ENCODE measurements at places on chromosomes 7 and 10.

GRCh38 chr7:150993511-150993910, 2.7 kb downstream of the NOS3 start:
- DNase-seq: no peak

DNA sequence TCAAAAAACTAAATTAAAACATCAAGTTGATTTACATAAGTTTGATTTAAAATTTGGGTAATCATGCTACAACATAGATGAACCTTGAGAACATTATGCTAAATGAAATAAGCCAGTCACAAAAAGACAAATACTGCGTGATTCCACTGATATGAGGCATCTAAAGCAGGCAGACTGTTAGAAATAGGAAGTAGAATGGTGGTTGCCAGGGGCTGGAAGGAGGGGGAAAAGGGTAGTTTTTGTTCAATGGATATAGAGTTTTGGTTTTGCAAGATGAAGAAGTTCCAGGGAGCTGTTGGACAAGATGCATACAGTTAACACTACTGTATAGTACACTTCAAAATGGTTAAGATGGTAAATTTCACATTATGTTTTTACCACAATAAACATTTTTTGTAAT, 45.0 kb upstream of the IFRD1 start:
- no peak for DNase-seq

DNA sequence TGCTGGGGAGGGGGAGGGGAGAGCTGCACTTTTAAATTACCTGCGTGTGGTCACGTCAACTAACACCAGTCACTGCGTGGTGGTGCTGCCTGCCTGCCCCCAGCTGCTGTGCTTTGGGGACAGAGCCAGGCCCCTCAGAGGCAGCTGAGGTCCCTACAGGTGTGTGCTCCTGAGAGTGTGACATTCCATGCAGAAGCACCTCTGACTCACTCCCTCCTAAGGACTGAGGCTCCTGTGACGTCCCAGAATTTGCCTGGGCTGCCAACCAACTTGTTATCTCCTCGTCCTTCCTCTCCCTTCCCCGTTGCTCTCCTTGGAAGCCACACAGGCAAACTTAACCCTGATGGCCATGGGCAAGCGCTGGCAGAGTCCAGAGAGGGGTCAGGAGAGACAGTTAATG, 563.0 kb downstream of the PARD3 start:
- no peak for DNase-seq

DNA sequence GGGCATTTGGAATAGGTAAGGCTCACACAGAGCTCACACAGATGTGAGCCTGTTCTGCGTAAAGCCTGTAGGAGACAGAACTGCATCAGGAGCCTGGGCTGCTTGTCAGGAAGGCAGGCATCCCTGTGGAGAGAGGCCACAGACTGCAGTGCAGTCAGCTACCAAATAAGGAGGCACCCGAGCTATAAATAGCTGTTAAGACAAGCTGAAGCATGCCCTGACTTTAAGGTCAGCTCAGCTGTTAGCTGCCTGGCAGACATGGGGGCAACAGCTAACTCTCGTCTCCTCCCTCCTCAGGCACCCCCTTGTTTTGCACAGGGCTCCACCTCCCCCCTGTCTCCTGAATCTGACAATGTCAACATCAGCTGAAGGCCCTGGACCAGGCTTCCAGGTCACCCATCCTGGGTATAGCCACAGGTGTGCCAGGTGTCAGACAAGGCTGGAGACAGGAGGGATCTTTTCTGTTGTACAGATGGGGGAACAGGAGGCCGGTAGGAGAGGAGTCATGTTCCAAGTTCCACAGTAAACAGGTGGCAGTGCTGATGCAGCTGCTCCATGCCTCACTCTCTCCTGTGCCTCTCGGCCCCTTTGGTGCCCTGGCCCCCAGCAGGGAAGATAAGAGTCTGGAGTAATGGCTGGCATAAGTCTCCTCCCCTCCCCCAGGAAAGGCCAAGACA, 27.6 kb upstream of the MKRN1 start:
- DNase-seq: no peak

GRCh38 chr10:95459446-95460045, 101.6 kb downstream of the SORBS1 start:
- no peak for DNase-seq

GRCh38 chr10:5117026-5117425, 22.8 kb downstream of the AKR1C3 start:
- DNase-seq: no peak

DNA sequence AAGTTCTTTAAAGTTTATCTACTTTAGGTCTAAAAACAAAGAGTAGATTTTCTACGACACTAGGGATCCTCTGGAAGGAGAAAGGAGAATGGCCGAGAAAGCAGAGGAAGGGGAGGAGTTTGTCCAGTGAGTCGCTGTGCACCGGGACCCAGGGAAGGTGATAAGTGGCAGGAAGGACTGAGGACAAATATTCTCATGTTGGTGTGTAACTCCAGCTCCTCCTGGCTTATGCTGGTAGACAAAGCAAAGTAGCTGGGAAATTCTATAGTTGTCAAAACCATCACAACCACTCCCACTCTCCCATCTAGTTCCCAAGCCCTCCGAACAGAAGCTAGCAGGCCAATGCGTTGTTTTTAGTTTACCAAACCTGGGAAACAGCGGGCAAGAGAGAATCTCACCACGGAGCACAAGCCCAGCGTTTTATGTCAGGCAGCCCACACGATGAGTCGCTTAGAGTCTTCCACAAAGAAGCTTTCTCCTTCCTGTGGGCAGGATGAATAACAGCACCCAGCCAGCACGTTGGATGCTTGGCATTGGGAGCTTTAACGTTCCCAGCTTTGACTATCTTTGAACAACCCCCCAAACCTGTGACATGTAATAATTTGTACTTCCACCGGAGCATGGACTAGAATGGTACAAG, 32.9 kb upstream of the JCAD start:
- no peak for DNase-seq

GRCh38 chr10:125001313-125002046, 59.6 kb downstream of the ZRANB1 start:
- peak; percentile 85 for DNase-seq

- no peak for DNase-seq
Observed at GRCh38 chr7:2016761-2017480, 215.8 kb downstream of the MAD1L1 start.

GRCh38 chr10:8829592-8829991, 775.1 kb downstream of the GATA3 start:
- DNase-seq: no peak

GRCh38 chr7:73844848-73845460, 2.6 kb upstream of the METTL27 start:
- DNase-seq: no peak

- peak; percentile 94 for DNase-seq
Observed at GRCh38 chr10:124646483-124647352, 97.5 kb downstream of the FAM53B start.

- no peak for DNase-seq
Observed at GRCh38 chr7:106537119-106537518, 123.8 kb downstream of the CCDC71L start.

DNA sequence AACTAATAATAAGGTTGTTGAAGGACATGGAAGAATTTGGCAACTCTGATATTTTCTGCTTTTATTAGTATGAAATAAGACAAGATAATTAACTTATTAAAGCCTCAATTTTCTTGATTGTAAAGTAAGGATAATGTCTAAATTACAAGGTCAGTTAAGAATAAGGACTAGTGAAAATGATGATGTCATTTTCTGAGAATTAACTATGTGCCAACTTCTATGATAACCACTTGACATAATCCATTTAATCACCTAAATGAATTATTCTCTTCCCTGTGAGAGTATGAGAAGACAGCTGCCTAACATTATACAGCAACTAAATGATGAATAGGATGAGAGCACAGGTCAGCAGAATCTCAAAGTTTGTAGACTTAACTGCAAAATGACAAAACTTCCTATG, 1153.4 kb upstream of the POT1 start:
- no peak for DNase-seq

DNA sequence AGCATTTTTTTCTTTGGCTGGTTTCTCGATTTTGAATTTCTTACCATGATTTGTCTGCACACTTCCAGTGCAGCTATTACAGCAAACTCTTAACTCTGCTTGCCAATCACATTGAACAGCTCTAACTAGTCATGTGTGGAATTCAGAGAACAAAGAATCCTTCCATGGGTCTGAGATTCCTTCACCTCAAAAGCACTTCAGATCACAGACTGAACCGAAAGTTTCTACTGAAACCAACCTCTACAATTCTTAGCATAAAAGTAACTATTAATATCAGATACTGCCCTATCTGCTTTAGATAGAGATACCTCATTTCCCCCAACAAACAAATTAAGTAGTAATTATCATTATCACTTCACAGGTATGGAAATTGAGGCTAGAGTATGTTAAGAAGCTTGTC, 56.5 kb upstream of the SP4 start:
- DNase-seq: no peak

DNA sequence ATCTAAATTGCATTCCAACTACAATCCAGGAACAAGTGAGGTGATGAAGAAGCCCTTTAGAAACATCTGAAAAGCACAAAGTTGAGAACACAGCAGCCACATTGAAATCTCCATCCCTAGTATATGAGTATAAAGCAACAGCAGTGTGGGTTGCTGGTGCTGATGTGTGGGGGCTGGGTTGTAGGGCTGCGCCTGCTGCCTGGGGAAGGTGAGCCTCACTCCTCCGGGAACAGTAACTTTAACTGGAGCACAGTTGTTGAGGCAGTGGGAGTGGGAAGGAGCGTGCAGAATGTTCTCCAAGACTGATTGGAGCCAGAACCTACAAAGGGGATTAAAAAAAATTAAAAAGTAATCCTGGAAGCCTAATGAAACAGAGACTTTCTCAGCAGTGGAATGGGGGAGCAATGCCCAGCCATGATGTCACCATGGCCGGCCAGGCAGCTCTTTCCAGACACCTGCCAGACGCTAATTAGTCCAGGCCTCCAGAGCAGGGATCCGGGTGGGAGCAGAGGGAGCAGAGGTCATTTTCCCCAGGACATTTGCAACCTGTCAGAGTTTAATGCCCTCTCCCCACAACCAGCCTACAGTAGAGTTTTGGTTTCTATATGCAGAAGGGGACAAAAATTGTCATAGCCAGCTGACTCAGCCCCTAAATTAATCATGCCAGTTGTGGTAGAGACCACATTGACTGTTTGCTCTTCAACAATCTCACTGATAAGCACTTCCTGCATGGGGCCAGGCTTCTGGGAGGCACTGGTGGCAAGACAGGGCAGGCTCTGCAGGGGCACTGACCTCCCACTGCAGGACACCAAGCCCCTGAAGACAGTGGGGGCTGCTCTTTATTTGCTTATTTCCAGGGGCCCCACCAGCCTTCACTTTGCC, 133.0 kb upstream of the ZNF32 start:
- peak; percentile 84 for DNase-seq

GRCh38 chr10:110548002-110548401, 19.5 kb upstream of the SMC3 start:
- no peak for DNase-seq

GRCh38 chr7:69228212-69228811, 370.0 kb upstream of the AUTS2 start:
- no peak for DNase-seq

DNA sequence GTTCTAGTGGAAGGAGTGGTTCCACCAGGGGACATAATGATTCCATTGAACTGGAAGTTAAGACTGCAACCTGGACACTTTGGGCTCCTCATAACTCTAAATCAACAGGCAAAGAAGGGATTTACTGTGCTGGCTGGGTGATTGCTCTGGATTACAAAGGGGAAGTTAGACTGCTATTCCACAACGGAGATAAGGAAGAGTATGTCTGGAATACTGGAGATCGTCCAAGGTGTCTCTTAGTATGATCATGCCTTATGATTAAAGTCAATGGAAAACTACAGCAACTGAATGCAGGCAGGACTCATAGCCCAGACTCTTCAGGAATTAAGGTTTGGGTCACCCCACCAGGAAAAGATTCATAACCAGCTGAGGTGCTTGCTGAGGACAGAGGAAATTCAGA, 310.6 kb upstream of the MGMT start:
- DNase-seq: no peak

DNA sequence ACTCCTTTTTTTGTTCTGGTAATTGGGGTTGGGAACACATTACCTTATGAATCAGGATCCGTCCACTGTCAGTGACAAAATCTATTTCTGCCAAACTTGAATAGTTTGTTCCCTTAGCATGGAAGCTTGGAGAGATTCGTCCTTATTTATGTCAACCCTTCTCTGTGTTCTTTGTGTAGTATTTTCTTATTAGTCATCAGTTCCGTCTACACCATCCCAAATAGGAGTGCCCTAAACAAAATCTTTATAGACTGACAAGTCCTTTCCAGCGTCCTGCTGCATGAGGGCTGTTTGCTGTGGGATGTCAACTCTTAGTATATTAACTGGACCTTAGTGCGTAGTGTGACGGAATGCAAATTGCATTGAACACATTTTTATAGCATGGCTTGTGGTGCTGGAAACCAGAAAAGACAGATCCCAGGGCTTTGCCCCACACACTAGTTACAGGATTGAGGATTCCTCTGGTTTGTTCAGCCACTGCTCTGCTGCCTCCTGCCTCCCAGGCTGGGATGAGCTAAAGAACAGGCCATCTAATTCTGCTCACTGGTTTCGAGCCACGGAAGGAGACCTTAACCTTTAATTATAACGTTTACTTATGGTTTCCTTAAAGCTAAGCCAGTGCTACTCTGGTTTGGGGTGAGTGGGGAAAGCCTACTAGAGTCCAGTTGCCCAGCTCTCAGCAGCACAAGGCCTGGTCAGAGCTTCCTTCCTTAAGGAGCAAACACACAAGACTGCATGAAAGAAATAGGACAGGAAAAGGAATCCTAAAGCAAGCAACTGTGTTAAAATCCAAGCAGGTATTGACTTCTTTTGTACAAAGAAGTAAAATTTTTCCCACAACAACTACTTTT, 194.4 kb downstream of the CCSER2 start:
- no peak for DNase-seq

- DNase-seq: no peak
Observed at GRCh38 chr7:31910191-31910590, 160.0 kb downstream of the PDE1C start.

- no peak for DNase-seq
Observed at GRCh38 chr7:95002775-95003174, 95.4 kb downstream of the PPP1R9A start.

DNA sequence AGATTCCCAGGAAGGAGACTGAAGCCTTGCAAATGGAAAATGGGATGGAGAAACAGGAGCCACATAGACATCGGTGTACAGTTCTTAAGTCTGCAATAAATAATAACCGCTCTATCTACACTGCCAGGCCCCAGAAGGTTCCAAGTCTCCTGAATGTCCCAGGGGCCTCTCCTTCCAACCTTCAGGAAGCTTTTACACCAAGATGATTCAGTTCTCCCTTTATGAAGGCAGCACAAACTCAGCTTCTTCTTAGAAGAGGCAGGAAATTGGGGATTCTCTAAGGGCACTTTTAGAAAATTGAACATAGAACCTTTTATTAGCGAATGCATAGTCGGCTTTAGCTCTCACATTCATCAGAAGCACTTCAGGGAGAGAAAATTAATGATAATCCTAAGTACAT, 130.8 kb upstream of the LYZL1 start:
- DNase-seq: no peak
